GM10248 (cell line): ENCODE measurements at places on chromosomes 12 and 14.

GRCh38 chr12:13170892-13171490, 25.5 kb upstream of the EMP1 start:
- no peak for DNase-seq

DNA sequence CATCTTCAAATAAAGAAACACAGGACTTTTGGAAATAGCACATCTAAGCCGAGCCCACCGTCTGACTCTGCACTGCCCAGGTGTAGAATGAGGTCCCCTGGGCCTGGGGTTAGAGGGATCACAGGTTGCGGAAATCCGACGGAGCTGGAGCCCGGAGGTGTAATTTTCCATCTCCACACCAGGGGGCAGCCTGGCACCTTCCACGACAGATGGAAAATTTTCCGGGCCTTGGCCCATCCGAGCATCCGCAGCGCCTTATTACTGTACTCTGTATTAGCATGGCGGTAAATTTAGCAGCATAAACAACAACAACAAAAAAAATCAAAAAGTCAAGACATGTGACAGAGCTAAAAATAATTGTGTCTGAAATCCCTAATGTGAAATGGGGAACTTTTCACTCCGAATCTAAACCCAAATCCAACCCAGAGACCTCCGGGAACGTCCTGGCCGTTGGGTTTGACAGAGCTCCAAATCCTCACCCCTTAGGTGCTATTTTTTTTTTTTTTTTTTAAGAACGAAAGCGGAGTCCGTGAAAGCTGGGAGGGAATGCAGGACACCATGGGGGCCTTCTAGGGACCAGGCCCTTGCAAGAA, 93.9 kb downstream of the KSR2 start:
- DNase-seq = peak; percentile 72

DNA sequence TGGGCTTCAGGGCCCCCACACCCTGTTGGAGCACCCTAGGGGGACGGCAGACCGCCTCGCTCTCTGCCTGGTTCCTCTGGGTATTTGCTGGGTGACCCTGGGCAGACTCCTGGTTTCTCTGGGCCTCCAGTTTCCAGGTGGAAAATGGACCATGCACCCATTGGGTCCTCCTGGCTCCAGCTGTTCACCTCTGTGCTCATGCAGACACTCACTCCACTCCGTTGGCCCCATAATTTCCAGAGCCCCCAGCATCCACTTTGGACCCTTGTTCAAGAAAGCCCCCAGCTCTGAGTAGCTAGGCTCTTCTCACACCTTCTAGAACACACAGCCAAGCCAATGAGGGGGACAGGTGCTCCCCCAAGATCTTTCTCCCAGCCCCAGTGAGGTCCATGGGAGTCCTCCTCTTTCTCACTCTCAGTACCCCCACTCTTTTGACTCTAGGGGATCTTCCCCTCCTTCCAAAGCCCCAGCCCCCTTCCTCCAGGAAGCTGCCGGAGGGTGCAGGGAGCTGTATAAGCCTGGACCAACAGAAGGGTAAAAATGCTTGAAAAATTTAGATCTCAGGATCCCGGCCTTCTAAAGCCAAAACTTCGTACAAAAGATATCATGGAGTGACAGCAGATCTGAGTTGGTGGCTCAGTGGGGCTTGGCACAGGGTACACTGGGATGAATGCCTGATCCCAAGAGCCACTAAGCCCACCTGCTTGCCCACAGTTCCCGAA, 174.8 kb upstream of the RTL1 start:
- DNase-seq = no peak

GRCh38 chr12:65276916-65277530, 1.5 kb upstream of the MSRB3 start:
- no peak for DNase-seq

DNA sequence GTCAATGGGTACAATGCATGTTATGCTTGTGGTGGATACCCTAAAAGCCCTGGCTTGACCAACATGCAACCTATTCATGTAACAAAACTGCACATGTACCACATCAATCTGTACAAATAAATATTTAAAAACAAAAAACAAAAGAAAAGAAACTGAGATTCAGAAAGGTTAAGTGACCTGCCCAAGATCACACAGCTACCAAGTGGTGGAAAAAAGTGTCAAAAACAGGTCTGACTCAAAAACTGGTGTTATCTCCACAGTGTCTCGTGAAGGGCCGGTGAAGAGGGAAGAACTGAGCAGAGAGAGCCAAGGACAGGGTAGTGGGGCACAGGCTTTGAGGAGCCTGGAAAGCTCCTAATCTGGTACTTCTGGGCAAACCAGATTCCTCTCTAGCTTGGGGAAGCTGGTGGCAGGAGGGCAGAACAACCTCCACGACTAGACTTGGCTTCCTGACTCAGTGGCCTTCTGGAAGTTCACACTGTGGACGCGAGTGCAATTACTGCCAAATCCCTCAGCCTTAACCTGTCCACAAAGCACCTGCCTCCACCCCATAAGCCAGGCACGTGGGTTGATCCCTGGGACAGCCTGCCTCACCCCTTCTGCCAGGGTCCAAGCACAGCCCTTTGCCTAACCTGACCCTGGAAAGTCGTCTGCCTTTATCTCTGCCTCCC, 15.6 kb downstream of the ZBTB39 start:
- DNase-seq = no peak

DNA sequence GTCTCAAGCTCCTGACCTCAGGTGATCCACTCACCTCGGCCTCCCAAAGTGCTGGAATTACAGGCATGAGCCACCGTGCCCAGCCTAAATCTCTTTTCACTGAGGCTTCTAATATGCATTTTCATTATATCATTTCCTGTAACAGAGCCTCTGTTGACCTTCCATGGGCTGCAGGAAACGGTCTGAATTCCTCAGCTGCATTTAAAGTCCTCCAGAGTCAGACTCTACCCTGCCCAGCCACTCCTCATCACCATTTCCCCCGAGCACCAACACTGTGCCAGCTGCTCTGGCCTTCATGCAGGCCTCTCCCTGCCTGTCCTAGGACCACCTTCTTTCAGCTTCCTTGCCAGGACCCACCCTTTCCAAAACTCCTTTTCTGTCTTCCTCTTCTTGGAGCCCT, 9.8 kb upstream of the NFKBIA start:
- no peak for DNase-seq

DNA sequence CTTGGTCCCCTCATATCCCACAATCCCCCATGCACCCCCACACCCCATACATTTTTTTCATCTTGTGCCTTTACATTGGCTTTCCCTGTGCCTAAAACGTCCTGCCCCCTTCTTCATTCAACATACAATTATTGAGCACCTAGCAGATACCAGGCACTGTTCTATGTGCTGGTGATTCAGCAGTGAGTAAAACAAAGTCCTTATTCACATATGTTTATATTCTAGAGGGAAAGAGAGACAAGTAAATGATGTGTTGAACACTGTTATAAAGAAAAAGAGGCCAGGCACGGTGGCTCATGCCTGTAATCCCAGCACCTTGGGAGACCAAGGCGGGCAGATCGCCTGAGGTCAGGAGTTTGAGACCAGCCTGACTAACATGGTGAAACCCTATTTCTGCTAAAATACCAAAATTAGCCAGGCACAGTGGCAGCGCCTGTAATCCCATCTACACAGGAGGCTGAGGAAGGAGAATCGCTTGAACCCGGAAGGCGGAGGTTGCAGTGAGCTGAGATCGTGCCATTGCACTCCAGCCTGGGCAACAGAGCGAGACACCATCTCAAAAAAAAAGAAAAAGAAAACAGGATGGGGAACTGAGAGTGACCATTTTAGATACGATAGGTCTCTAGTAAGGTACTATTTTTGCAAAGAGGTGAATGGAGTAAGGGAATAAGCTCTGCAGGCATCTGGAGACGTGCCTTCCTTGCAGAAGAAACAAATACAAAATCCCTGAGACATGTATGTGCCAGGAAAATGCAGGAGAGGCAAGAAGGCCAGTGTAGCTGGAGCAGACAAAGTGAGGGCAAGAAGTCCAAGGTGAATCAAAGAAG, 12.2 kb downstream of the SLC7A7 start:
- DNase-seq = no peak

DNA sequence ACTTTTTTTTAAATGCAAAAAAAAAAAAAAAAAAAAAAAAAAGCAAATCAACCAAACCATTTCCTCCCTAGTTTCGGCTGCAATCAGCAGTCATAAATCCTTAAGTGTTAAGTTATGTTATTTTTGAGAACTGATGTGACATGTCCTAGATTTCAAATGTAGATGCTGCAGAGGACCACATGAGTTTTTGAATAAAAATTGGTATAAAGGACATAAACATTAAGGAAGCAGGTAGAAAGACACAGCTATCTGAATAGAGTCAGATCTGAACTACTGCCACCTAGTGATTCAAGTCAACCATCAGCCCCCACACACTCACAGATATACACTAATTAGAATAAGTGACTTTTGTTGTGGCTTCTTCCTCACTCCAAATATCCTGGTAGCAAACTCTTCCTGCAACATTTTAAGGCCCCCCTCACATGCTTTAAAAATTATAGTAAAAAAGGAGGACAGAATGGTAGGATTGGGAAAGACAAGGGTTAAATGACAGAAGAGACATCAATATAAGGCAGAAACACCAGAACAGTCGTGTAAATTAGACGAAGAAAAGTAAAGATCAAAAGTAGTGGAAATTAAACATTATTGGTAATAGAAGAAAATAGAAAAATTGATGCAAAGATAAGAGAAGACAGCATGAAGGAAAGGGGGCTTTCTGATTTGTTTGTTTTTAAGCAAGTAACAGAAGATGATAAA, 394.5 kb upstream of the ATP2B1 start:
- peak; percentile 20 for DNase-seq

- no peak for DNase-seq
These were observed 365.4 kb downstream of the VRK1 start for GRCh38 chr14:97162621-97163020.

- DNase-seq = no peak
These were observed 21.8 kb upstream of the LRRK2 start for GRCh38 chr12:40203060-40203430.

GRCh38 chr12:53532021-53532420, 24.7 kb upstream of the NPFF start:
- DNase-seq = no peak

DNA sequence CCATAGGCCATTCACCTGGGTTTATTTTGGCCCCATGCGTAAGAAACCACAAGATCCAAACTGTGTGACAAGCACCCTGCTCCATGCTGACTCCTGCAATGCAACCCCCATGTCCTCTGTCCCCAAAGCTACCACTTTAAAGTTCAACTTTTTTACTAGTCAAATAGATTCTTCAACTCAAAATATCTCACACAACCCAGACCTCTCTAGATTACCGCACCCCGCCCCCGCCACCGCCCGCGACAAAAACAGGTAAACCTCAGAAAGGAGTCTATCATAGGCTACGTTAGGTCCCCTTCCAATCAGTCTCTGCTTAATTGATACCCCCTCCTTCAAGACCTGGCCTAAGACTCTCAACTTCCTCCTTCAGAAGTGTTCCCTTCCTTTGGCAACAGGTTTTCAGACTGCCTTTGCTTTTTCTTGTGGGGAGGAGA, 2.2 kb downstream of the ZFP36L1 start:
- peak; percentile 17 for DNase-seq

DNA sequence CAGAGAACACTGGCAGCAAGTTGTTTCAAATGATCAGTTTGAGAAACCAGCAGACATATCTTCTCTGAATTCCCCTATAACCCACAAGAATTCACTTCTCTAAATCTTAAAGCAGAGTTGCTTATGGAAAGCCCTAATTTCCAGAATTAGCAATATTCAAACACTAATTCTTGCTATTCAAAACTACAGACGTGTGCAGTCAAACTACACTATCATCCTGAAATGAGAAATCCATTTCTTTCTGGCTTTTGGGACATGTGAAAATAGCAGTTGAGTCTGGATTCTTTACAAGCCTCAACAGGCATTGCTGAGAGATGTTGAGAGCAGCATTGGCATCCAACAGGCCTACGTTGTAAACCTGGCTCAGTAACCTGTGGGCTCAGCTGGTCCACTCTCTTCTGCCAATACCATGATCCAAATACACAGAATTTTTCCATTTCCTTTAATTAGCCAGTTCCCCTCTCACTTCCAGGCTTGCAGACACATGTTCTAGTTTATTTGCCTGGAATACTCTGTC, 74.6 kb upstream of the TMTC1 start:
- no peak for DNase-seq

- DNase-seq = no peak
These were observed 47.4 kb upstream of the DICER1 start for GRCh38 chr14:95204705-95205104.

DNA sequence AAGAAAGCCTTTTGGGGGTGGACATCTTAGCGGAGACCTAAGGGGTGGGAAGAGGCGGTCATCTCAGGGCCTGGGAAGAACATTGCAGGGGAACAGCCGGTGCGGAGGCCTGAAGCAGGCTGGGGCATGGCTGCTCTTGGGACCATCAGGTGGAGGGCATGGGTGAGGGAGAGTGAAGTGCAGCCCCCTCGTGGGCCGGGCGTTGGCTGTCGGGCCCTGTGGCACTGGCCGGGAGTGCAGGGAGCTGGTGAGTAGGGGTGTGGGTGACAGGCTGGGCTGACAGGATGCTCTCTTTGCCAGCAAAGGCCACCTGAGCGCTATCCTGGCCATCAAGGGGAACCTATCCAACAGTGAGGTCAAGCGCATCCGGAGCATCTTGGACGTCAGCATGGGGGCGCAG, 11.7 kb downstream of the TNFAIP2 start:
- no peak for DNase-seq

- no peak for DNase-seq
These were observed 20.2 kb downstream of the VRTN start for GRCh38 chr14:74368441-74368840.

- DNase-seq = no peak
These were observed 25.0 kb downstream of the SLC25A21 start for GRCh38 chr14:37147310-37147880.

DNA sequence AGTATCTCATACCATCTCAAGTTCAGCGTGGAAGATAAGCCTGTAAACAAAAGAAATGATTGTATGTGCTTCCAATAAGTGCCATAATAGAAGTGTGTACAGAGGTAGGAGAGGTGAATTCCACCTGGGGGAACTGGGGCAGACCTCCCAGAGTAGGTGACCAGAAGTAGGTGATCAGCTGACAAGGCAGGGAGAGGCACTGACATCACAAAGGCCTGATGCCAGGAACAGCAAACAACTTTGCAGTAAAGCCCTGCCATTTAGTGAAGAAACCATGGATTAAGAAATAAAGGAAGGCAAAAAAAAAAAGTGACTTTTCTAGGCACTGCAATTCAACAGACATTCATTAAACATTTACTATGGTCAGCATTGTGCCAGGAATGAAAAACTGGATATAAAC, 31.1 kb downstream of the NR1H4 start:
- no peak for DNase-seq

- no peak for DNase-seq
These were observed 30.2 kb upstream of the NPAS3 start for GRCh38 chr14:32908196-32909084.

GRCh38 chr12:10607885-10608458, 5.4 kb downstream of the MAGOHB start:
- no peak for DNase-seq

GRCh38 chr12:33546004-33546403, 106.4 kb upstream of the SYT10 start:
- DNase-seq = no peak
